Stimulated activated CD8-positive, alpha-beta memory T cell treated with anti-CD3 and anti-CD28 coated beads, Interleukin-15, amount 100 ng/mL, for 4 hours (primary cell): ENCODE measurements at places on chromosomes 5 and 9.

DNA sequence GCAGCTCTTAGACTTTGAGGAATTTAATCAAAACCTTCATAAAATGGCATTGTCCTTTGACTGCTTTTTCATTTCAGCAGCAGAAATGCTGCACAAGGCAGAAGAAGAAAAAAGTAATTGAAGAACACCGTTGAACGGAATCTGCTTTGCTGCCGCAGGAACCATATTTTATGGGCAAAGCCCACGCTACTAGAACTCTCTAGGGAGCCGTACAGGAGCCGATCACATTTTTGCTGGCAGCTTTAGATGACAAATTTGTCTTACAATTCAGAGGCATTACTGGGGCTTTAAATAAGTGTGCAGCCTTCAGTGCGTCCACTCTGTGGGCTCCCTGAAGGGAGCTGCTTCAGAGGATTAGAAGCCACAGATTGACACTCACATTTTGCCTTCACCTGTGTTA lies 5.4 kb downstream of the CFAP90 start:
- no peak for DNase-seq

DNA sequence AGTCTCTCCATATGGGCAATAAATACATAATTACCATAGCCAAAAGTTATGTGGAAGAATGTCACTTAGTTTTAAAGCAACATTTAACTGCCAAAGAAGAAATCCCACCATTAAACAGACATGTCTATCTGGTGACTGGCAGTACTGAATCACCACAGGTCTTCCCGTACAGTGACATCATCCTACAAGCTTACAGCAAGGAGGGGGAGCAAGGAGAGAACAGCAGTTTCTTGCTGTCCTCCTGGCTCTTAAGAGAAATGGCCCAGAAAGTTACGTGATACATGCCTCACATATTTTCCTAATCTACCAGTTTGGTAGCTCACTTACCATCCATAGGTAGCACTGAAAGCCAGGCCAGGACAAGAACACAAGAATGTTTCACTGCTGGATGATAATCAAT lies 671.0 kb downstream of the DMRTA1 start:
- no peak for DNase-seq

GRCh38 chr9:138099803-138100598 lies 222.4 kb downstream of the CACNA1B start:
- no peak for DNase-seq

DNA sequence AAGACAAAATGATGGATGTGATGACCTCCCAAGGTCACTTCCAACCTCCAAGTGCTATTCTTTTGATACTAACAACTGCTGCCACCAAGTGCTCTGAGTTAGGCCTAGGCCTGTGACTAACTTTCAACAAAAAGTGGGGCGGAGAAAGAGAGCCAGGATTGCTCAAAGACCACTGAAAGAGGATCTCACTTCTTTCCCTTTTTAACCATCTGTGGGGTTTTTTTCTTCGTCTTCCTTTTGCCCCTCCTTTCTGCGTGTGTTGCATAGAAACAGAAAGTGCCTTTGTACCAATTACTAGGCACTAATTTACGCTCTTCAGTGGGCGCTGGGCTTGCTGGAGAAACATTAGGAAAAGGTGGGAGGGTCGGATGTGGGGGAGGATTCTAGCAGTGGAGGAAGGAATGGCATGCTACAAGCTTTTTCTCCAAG lies 8.0 kb downstream of the KLF9 start:
- DNase-seq = no peak

DNA sequence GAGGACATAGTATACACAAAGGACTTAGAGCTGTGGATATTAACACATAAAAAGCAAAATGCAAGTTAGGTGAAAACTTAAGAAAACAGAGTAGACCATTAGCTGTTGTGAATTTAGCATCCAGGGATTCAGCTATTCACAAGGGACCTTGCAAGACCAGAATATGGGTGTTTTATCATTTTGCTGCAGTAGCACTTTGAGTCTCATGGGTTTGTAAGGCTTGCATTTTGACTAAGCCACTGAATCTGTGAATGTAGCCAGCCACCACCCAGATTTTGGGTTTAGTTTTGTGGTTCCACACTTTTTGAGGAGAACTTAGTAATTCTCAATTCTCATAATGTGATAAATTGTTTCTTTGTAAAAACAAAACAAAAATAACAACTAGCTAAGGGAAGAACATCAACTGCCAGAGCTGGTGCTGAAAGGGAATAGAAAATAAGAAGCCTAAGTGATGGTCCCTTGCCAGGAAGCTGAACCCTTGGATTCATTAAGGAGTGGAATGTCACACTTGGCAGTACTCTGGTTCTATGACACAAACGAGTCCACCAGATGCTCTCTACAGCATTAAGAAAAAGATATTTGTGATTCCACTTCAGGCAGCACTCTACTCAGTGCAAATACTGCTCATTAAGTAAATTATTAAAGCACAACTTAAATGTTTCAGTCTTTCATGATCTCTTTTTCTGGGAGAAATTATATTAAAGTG lies 557.4 kb upstream of the ZNF462 start:
- no peak for DNase-seq

DNA sequence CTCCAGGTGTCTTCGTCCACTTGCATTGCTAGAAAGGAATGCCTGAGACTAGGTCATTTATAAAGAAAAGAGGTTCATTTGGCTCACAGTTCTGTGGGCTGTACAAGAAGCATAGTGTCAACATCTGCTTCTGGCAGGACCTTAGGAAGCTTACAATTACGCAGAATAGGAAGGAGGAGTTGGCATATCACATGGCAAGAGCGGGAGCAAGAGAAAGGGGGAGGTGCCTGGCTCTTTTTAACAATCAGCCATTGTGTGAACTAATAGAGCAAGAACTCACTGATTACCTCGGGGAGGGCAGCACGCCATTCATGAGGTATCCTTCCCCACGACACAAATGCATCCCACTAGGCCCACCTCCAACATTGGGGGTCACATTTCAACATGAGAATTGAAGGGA lies 134.4 kb upstream of the EFNA5 start:
- DNase-seq = no peak

- no peak for DNase-seq
These were observed 113.5 kb downstream of the CAMK4 start for GRCh38 chr5:111337688-111338087.

GRCh38 chr5:127088251-127088650 lies 14.9 kb upstream of the C5orf63 start:
- no peak for DNase-seq

DNA sequence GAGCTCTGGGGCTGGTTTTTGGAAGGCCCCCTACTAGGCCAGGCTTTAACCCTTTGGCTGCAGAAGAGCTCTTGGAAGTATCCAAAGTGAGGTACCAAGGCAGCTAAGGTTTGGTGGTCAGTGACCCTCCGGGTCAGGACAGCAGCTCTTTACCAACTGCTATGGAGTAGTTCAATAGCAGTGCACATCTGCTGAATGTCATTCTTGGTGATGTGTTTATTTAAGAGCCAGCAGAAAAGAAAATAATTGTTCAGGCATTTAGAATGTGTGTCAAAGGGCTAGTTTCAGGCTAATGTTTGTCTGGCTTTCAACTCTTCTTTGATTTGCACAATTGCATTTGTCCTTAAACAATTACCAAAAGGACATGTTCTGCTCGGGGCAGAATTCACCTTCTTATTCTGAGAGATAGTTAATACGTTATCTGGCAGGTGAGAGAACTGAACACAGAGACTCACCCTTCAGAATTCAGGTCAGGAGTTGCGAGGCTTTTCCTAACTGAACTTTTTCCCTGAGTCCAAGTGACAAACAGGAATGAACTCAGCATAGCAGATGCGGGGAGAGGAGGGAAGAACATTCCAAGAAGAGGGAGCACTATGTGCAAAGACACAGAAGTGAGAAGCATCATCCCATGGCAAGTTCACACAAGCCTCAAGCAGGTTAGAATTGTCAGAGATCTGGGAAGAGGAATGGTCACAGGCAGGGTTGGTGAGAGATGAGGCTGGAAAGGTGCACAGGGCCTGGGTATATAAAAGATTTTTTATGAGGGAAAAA lies 556.7 kb upstream of the TLE4 start:
- no peak for DNase-seq

DNA sequence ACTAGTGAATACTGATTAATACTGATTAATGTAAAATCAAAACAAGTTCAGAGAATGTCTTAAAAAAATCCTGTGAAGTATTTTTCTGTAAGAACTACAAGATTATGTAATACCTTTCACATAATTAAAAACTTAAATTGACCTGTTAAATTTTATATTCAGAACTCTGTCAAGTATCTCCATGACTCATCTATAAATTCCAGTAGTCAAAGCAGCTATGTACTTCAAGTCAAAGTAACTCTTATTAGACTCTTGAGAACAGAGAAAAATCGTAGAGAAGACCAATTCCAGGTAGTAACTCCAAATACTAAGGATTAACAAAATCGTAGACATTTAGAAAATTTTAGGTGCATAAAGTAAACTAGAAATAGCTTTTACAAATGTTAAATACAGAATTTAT lies 77.1 kb downstream of the HOMER1 start:
- DNase-seq = no peak

GRCh38 chr9:136854842-136855460 lies 2.8 kb downstream of the MAMDC4 start:
- DNase-seq = no peak

DNA sequence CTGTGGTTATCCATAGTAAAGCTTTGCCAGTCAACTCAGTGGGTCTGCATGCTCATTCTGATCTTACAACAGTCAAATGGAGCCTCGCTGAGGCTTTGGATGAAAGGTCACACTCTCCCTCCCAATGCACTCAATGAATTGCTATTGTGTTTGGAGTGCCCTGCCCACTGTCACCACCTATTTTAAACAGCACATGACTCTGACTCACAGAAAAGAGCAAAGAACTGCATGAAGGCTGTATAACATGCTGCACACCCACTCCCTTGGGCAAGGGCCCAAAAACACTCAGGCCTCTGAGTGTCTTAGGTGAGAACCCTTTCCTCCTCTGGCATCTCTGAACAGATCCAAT lies 118.7 kb upstream of the CCDC112 start:
- no peak for DNase-seq

DNA sequence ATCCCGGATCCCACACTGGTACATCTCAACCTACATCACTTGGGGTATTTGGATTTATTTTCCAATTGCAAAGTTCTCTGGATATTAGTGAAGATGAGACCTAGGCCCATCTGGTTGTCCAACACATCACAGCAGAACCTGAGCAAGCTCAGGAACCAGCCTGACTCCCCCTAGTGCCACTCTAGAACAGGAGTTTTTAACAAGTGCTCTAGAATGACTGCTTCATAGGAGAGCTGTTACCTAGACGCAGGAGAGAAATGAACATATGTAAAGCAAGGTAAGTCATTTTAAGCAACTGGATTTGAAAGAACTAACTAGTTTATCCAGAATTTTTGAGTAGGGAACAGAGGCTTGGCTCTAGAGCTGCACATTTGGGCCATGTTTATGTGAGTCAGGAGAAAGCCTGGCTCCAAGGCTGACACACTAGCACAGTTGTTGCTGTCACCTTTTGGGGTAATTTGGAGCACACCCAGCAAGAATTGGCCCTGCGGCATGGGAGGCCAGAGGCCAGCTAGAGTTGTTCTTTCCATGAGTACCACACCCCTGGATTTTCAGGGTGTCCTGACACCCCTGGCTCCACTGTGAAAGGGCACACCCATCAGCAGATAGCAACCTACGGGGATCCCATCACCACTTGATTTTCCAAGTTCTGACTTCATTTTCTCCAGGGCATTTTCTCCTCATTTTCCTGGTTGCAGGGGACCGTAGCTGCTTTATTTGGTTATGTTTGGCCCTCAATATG lies 110.9 kb upstream of the LPAR1 start:
- DNase-seq = no peak

GRCh38 chr9:91522481-91522880 lies 98.8 kb upstream of the NFIL3 start:
- DNase-seq = no peak

- no peak for DNase-seq
These were observed 7.3 kb upstream of the SLC25A51 start for GRCh38 chr9:37911271-37911681.

GRCh38 chr5:120108586-120109248 lies 355.4 kb upstream of the PRR16 start:
- DNase-seq = no peak

DNA sequence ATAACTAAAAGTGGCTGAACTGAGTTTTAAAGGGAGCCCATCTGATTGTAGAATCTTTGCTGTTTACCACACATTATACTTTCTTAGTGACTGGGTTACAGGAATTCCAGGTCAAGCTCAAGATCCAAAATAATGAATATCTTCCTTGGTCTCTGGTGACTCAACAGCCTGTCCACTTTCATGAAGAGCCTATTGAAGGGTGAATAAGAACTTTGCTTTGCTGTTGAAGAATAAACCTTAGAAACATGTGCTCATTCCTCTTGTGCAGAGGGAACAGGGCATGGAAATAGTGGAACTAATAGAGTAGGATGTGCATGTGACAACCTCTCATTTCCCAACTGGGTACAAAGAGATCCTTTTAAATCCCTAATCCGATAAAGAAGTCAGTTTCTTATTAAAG lies 21.4 kb downstream of the ALDH1A1 start:
- no peak for DNase-seq

DNA sequence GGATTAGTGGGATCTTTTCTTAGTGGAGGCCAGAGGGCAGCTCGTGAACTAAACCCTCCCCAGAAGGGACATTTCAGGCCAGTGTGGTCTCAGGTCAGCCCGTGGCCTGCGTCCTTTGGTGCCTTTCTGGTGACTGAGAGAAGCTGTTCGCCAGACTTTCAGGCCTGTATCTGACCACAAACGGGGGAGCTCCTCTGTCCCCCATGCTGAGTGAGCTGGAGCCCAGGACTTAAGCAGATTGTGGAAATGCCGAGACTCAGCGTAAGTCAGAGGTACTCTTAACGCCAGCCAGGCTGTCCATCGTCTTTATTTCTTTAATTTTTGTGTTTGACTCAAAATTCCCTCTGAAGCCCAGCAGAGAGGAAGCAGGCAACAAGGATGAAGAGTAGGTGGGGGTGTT lies 54.8 kb upstream of the NCS1 start:
- no peak for DNase-seq

GRCh38 chr9:115126404-115126803 lies 8.4 kb upstream of the TNC start:
- DNase-seq = no peak

DNA sequence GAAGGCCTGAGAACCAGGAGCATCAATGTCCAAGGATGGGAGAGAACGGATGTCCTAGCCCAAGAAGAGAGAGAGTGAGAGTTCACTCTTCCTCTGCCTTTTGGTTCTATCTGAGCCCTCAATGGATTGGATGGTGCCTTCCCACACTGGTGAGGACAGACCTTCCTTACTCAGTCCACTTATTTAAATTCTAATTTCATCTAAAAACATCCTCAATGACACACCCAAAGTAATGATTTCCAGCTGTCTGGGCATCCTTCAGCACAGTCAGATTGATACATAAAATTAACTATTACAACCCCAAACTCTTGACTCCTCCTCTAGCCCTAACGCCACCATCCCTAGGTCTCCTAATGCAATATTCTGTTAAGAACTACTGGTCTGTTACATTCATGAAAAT lies 122.0 kb downstream of the GAS1 start:
- DNase-seq = no peak
